NCI-H460 (cell line): ENCODE measurements at places on chromosomes 4 and X. TPM values are rescaled to one million over a fixed set of nuclear protein-coding genes. Genes with fewer than 3 reads are reported as not detected.

MAGEC3 gene
- total RNA-seq: not detected in 2 replicates

FHIP1A gene
- 0.10 and 0.12 TPM in 2 replicates for total RNA-seq

FRG2 gene
- not detected in 2 replicates for total RNA-seq

MAGEB2 gene
- 60.3 and 66.4 TPM in 2 replicates for total RNA-seq

PF4V1 gene
- total RNA-seq: 0.27 TPM in 1 of 2 replicates, not detected in the other

PAGE4 gene
- total RNA-seq: not detected in 2 replicates

ERCC6L gene
- total RNA-seq: 6.7 and 7.1 TPM in 2 replicates

ANOS1 gene
- total RNA-seq: not detected in 2 replicates

PGAM4 gene
- 0.22 TPM in 1 of 2 replicates, not detected in the other for total RNA-seq

GAGE12E gene
- not detected in 2 replicates for total RNA-seq

SRPX gene
- total RNA-seq: 78.0 and 85.8 TPM in 2 replicates

ADGRG2 gene
- total RNA-seq: 18.2 and 18.3 TPM in 2 replicates

DNA sequence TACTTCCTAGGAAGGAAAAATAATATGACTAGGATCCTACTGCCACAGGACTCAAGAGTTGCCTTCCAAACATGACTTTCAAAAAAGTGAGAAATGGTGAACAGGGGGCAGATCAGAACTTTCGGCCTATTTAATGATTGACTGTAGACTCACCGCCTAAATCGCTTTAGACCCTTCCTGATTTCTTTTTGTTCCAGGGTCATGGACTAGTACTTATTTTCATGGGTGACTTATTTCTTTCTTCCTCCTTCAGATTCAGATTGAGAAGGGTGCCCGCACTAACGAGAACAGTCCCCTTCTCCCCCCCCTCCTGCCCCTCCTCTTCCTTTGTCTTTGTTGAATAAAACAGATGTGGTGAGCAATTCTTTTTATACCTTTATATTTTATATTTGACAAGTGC lies 48.0 kb upstream of the KLHL8 start:
- DNase-seq: no peak

DNA sequence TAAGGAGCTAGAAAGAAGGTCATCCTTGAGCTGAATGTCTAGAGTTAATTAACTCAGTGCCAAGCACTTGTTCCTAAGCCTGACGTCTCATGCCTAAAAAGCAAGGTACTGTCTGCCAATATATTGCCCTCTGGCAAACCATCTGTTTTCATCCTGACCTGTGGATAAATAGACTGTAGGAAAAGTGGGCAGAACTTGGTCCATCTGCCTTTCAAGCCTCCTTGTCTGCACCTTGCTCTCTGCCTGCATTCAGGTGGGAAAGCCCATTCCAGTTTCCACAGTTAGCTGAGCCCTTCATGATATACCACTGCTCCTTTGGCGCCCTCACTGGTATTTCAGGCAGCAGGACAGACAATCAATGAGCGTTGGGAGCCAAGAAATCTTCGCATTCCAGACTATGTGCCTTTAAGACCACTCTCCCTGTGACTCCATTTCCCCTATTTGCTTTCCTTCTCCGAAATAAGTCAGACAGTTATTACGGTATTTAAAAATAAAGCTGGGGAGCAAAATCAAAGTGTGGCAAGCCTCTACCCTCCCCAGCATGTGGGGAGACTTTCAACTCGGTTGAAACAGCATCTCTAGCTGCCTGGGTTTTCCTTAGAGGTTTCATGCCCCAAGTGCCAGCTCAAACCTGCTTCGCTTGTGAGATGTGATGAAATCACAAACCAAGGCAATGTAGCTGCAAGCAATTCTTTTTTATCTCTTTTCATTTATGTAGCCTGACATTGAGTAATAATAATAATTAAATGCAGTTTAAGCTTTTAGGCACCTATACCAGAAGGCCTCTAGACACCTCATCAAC lies 2.5 kb upstream of the CCDC149 start:
- no peak for DNase-seq

DNA sequence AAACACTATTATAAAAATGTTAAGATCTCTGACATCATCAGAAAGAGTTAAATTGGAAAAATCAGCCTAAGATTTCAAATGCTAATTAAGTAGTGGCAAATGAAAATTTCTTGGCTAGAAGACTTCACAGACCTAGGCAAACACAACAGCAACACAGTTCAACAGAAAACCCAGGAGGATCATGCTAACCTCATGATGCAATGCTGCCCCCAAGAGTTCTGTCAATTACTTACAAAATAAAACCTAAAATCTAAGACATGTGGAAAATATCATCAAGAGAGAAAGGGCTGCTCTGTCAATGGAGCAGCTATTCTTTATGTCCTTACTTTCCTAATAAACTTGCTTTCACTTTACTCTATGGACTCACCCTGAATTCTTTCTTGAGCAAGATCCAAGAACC lies 21.0 kb downstream of the S100G start:
- DNase-seq: peak; percentile 13

- DNase-seq: no peak
Measured at GRCh38 chr4:20486433-20486832, 213.8 kb upstream of the PACRGL start.

DNA sequence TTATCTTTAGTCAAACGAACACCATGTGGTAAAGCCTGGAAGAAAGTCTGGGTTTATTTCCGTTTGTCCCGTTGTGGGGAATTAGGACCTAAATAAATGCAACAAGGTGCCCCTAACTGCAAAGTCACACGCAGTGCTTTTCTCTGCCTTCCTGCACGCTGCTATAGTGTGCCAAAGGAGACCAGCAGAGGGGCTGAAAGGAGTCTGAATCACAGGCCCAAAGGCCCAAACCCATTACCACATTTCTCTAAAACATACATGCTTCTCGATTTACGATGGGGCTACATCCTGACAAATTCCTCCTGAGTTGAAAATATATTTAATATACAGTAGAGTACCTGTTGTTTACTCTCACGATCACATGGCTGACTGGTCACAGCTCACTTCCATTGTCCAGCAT lies 4.5 kb downstream of the VEGFC start:
- no peak for DNase-seq

GRCh38 chrX:18937173-18937572 lies 46.7 kb downstream of the PHKA2 start:
- DNase-seq: no peak

GRCh38 chr4:76201276-76201675 lies 12.3 kb downstream of the SCARB2 start:
- no peak for DNase-seq

- no peak for DNase-seq
Measured at GRCh38 chr4:76310683-76311082, 4.2 kb downstream of the STBD1 start.

DNA sequence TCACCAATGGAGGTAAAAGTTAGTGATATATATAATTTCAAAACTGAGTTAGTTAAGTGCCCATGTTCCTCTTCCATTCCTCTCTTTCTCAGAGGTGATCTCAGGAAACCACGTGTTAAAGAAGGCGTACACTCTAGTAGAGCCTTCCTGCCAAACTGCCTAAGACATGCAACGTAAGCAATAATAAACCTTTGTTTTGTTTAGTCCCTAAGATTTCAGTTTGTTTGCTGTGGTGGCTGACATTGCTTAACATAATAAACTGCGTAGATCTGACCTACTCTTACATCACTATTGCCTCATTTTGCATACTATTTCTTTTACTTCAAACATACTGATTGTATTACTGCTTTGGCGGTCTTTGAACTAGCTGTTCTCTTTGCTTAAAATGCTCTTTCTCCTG lies 99.2 kb downstream of the JADE1 start:
- DNase-seq: no peak

- DNase-seq: no peak
Measured at GRCh38 chr4:71604785-71605184, 179.1 kb downstream of the GC start.

DNA sequence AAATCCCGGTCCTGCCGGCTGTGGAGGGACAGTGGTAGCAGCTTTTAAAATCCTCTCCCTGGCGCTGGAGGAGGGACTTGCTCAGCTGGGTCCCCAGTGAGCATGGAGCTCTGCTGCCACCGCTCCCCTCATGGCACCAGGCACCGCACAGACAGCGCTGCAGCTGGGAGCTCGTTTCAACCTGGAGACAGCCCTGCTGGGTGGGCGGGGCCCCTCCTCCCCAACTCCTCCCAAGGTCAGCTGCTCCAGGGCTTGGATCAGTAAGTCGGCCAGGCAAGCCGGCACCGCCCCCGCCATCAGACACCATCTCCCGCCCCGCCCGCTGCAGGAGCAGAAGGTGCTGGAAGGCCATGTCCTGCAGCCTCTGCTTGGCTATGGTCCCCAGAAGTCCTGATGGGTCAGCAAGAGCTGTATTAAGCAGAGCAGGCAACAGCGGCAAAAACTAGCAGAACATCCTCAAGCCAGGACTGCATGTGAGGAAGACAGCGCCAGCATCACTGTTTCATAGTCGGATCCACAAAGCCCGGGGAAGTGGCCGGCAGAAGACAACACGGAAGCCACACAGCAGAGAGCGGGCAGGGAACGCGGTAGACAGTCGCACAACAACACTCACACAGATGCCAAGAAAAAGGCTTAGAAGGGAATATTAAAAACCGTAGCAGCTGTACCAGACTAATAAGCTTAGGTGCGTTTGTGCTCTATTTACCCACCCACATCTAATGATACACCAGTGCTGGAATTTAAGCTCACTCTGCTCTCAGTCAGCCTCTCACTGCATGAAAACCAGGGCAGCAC lies 16.2 kb downstream of the ZFYVE28 start:
- DNase-seq: no peak

GRCh38 chr4:53131562-53131925 lies 234.3 kb downstream of the SCFD2 start:
- no peak for DNase-seq

DNA sequence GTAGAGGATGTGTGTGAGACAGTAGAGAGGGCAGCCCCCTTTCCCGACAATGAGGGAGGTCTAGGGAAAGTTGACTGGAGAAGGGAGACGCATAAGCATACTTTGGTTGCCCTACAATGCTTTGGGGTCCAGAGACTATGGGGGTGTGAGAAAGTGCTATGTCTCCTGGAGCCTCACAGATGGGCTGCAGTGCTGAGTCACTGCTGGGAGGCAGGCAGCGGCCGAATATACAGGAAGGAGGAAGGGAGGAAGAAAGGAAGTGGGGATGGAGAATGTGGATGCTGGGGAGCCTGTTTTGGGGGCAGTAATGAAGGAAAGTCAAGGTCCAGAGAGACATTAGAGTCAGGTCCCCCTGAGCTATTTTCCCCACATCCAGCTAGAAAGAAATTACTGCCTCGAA lies 12.7 kb downstream of the DRP2 start:
- DNase-seq: no peak

GRCh38 chr4:98749206-98749605 lies 90.8 kb upstream of the TSPAN5 start:
- no peak for DNase-seq

DNA sequence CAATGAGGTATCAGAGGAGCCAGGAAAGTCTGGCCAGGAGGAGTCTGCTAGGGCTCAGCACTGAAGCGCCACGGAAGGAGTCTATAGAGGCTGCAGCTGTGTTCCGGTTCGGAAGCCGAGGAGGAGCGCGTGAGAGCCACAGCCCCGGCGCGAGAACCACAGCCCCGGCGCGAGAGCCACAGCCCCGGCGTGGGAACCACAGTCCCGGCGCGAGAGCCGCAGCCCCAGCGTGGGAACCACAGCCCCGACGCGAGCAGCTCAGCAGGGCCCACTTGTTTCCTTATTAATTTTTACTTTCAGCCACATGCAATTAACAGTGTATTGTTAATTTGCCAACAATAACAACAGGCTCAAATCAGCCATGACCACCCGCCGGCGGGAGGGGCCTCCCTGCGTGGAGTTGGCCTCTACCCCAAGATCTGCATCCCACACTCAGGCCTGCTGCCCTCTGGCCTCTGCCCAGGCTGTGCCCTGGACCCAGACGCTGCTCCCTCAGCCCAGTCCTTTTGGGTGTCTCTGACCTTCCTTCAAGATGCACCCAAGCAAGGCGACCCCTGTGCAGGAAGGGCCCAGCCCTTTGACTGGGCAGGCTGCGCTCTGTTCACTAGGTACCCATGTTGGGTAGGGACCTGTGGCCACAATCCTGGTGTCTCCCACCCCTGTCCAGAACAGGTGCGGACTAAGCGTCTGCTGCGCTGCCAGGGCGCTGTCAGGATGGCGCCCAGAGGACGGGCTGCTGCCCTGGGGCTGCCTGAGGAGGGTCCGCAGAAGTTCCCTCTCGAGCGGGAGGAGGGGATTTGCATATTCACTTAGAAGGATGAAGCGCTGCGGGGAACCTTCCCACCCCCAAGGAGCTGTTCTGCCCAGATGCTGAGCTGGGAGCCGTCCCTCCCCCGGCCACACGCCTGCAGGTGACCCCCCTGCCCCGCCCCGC lies 113.8 kb downstream of the ADRA2C start:
- DNase-seq: no peak

- DNase-seq: no peak
Measured at GRCh38 chr4:82284475-82284857, 89.3 kb downstream of the HNRNPD start.

DNA sequence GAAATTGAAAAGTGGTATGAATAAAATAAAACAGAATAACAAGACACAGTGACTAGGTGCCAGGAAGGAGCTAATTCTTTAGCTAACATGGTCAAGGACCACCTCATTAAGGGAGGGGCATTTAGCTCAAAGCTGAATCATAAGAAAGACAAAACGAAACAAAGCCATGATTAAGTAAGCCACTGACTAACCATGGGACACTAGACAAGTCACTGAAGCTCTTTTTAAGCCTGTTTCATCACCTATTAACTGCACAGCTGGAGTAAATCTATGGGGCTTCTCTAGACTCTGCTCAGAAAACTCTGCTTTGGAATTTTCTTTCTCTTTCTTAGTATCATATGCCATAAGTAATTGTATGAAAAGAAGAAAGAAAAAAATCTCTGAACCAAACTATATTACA lies 49.8 kb upstream of the C1QTNF7 start:
- DNase-seq: no peak

DNA sequence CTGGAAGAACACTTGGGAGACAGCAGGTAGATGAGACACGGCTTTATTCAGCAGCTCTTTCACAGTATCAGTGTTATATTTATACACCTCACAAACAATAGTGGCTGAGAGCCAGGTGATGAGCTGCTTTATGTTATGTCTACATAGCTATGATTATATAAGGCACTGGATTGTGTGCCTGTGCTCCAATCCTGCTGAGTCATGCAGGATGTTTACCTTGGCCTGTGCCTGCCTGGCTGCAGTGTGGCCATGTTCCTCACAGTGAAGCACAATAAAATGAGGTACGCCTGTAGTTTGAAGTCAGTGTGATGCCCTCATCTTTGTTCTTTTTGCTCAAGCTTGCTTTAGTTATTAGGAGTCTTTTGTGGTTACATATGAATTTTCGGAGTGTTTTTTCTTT lies 31.3 kb downstream of the CXCL13 start:
- peak; percentile 51 for DNase-seq
